ENCODE measurements at places on chromosomes 7 and 10.

DNA sequence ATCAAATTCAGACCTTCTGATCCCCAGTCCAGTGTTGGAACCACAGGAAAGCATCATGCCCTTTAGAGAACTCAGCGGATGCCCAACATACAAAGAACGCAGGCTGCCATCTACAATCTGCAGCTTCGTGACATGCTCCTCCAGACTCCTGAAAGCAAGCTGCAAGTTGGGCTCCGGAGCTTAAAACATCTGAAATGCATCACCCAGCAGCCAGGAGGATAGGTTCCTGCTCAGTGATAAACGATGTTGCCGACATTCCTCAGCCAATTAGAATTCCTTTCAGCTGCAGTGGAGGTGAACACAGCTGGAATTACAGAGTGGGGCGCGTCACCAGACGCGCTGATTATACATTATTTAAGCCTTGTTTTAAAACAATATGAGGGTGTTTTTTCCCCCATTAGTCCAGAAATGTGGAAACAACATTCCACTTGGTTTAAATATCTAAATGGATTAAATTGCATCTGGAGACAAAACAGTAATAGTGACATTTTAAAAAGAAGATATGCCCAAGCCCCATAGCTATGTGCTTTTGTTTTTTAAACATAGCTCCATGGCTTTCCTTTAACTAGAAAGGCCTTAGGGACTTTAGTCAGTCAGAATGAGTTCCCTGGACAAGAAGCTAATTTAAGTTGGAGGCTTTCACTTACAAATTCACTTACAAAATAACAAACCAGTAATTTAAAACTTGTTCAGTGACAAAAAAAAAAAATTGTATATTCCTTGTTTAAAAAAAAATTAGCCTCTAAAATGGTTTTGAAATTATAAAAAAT, 6.3 kb downstream of the SMURF1 start:
- DNase-seq: no peak

DNA sequence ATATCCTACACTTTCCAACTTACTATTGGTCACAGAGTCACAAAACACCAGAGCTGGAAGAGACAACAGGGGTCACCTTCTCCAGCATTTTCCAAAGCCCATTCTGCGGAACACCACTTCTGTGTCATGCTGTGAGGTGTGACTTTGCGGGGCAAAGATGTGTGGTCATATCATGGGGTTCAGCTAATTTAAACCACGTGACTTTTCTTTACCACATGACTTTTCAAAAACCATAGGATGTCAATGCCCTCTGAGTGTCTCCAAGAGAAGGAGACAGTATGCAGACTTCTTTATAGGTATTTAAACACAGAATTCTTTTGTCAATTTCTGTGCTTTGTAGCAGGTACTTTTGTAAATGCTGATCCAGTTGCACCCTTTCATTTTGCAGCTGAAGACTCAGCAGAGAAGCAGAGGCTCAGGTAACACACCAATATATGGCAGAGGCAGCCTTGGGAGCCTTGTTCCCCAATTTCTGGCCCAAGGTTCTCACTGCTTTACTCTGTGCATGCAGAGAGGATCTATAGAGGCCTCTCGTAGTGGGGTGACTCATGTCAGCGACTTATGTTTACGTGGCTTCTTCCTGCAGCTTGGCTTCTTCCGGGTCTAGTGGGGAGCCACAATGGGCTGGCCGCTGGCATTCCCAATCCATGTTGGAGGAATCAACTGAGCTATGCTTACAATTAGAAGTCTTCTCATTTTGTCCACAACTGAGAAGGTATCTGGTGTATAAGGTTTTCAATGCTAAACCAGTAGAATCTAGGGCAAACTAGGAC, 104.0 kb upstream of the RHOBTB1 start:
- no peak for DNase-seq

DNA sequence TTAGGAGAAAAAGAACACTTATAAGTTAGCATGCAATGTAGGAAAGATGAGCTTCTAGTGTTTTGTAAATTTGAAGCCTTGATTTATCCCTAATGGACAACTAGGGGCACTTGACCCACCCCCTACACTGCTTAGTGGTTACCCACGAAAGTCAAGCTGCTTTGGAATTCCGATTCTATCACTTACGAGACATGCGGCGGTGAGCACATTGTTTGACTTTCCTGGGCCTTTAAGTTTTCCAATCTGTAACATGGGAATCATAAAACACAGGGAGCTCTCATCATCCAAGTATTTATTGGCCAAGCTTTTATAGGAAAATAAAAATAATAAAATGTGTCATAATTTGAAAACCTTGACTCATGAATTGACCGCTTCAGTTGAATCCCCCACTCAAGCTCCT, 78.7 kb upstream of the PDK4 start:
- DNase-seq: no peak

DNA sequence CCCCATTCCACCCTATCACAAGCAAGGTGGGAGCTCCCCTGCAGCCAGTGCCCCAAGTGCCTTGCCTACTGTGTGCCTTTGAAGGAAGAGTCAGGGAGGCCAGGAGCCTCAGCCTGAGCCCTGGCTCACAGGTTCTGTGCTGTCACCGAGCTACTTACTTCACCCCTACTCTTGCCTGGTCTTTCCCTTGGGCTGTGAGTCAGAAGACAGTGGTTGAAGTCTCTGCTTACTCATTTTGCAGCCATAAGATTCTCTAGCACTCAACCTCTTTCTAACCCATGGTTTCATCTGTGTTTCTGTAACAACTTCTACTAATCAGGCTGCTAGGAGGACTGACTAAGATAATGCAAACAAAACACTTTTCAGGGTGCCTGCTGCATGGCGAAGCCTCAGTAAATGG, 114.5 kb downstream of the PLCE1 start:
- no peak for DNase-seq

DNA sequence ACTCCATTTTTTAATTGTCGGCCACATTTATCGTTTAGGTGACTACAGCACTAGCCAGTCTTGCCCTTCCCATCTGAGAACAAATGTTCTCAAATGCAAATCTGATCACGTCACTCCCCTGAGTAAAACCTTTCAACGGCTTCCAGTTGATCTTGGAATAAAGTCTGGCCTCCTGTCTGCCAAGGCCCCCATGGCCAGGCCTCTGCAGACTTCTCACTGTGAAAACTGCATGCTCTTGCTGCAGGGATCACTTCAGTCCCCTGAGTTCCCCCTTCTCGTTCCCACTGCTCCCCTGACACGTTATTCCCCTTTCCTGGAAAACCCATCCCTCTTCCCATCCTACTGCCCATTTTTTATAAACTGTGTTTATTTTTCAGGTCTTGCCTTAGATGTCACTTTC, 124.1 kb upstream of the NEBL start:
- no peak for DNase-seq

- DNase-seq: no peak
These were observed 289.5 kb downstream of the KCNMA1 start for GRCh38 chr10:77348082-77348481.

- no peak for DNase-seq
These were observed 41.1 kb upstream of the RET start for GRCh38 chr10:43035800-43036199.

DNA sequence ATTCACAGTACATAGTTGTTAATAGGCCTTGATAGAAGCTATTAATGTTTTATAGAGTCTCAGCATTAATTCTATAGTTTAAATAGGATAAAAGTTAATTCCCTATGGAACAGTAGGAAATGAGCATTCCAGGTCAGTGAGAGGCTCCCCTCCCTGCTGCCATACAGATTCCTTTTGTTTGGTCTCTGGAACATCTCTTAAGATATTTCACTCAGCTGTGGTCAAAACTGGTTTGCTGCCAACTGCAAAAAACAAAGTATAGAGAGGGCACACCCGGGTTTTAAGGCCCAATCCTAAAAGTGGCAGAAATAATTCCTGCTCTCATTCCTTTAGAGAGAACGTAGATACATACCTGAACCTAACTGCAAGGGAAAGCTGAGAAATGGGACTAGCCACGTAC, 51.3 kb downstream of the MDFIC start:
- no peak for DNase-seq

DNA sequence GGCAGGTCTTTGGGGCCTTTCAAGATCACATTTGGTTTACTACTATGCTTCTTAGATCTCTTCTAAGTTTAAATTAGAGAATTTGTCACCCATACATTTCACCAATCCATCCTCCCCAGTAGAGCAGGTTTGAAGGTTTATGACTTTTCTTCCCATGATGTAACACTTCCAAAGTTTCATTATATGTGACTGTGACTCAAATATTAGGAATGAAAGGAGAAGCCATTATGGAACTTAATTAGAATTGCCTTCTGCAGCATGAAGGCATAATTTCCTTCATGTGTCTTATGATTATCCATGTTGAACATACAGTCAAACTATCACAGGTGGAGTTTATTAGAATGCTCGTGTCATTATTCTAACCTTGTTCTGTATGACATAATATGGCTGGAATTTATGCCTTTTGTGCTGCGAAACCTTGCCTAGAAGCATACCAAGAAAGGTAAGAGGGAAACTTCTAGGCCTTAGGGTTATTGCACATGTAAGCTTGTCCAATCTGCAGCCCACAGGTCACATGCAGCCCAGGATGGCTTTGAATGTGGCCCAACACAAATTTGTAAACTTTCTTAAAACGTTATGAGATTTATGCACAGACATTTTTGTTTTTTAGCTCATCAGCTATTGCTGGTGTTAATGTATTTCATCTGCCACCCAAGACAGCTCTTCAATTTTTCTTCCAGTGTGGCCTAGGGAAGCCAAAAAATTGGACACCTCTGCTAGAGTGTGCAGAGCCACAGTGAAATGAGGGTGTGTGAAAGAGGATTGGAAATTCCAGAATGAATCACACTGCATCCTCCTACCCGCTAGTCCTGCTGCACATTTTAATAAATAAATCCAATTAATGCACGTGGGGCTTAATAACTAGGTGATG, 133.6 kb downstream of the TMEM26 start:
- DNase-seq: no peak

- no peak for DNase-seq
These were observed 217.3 kb downstream of the CELF2 start for GRCh38 chr10:11234857-11235531.

DNA sequence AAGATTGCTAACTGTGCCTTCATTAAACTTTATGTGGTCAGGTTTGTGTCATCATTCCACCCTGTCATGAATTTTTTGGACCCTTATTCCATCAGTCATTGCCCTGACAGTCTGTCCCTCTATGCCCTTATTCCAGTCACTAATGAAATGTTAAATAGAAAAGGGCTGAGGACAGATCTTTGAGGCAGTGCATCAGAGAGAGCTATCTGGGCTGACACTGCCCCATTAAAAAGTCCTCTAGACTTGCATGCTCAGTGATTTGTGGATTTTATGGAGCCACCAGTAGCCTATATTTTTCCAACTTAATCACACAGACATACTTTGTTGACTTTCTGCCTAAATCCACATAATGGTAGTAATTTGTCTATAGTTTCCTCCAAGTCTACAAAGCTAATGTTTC, 264.7 kb upstream of the YAE1 start:
- DNase-seq: no peak

DNA sequence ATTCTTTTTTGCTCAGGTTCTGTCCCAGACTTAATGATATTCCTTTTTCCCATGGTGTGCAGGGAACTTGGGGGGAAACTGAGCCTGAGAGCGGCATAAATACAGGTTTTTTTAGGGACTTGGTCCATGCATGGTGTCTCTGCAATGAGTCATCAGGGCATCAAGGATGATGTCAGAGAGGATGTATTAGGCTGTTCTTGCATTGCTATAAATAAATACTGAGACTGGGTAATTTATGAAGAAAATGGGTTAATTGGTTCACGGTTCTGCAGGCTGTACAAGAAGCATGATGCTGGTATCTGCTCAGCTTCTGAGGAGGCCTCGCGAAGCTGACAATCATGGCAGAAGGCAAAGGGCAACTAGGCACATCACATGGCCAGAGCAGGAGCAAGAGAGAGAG, 185.4 kb downstream of the RAB11FIP2 start:
- no peak for DNase-seq

- no peak for DNase-seq
These were observed 16.3 kb upstream of the THSD7A start for GRCh38 chr7:11848251-11848650.

DNA sequence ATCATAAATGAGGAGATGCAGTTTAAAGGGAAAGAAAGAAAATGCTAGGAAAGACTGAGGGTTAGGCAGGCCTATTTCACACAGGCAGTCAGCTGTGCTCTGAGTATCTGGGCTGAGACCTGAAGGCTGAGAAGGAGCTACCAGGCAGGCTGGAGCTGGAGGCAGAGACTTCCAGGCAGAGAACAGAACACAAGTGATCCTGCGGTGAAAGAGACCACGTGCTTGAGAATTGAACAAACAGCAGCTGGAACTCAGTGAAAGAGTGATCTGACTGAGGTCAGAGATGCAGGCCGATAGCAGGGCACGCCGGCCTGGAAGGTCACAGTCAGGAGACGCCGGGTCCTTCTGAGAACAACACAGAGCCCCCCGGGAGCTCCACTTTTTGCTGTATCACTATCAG, 147.8 kb downstream of the ADAM12 start:
- no peak for DNase-seq

DNA sequence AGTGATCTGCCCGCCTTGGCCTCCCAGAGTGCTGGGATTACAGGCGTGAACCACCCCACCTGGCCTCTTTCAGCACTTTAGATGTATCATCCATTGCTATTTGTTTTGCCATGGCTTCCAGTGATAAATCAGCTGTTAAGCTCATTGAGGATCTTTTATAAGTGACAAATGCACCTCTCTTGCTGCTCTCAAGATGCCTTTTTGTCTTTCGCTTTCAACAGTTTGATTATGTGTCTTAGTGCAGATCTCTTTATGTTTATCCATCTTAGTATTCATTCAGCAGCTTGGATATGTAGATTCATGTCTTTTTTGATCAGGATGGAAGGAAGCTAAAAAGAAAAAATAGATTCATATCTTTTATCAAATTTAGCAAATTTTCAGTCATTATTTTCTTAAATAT, 105.6 kb downstream of the MAPK8 start:
- DNase-seq: no peak

GRCh38 chr7:24611130-24611529, 37.9 kb downstream of the PALS2 start:
- DNase-seq: no peak

- DNase-seq: no peak
These were observed at the start of gene HOXA10 for GRCh38 chr7:27173956-27174873. TSS of gene HOXA10 (minus strand) at chr7:27174320. CDS start at chr7:27174306, 14 bp downstream.

DNA sequence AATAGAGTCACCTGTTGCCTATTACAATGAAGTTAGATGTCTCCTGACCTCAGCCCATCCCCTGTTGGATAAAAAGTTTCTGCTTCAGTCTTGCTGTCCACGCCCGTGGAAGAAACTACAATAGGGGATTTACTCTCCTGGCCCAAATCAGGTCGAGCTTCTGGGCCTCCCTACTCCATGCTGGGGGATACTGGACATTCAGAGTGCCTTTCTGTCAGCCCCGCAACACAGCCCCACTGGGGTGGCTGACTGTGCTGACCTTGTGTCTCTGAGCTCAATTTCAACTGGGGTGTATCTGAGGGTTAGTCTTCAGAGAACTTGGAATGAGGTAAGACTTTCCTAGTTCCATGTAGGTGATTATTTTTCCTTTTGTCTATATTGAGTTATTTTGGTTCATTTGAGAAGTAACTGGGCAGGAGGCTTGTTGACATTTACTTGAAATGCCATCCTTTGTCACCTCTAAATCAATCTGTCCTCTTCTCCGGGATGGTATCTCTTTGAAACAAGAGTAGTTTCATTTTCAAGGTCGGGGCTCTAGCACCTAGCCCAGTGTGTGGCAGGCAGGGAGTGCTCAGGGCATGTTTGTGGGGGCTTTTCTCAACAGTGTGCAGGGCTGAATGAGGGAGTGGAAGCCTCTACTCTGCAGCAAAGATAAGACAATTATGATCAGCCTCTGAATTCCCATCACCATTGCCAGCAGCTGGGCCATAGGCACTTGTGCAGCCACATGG, 17.7 kb upstream of the CXCL12 start:
- DNase-seq: no peak

GRCh38 chr7:88835147-88835728, 39.7 kb upstream of the TEX47 start:
- no peak for DNase-seq

Data from CD4-positive, alpha-beta T cell treated with Interleukin-4 for 4 hours (primary cell).